ENCODE measurements at places on chromosomes 2 and 18.

DNA sequence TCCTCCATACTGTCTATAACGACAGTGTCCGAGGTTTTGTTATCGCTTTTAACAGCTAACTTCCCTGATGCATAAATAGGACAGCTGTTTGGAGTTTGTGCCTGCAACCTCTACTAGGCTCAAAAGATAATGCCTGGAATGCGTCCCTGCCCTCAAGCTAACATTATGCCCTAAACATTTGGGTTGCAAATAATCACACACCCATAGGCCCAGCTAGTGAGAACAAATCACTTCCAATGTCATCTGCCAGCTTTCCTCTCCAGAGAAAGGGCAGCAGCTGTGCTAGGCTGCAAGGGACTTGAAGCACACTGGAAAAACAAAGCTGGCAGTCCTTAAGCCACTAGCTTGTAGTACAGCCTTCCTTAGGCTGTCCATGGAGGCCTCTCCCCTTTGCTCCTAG lies 201.8 kb upstream of the LYPD1 start:
- DNase-seq, result no peak

- DNase-seq, result no peak
These were observed 52.3 kb downstream of the CD226 start for GRCh38 chr18:69895066-69896047.

- no peak for DNase-seq
These were observed 39.3 kb downstream of the PELI1 start for GRCh38 chr2:64104933-64105332.

GRCh38 chr2:65199891-65200290 lies 27.7 kb upstream of the ACTR2 start:
- no peak for DNase-seq

DNA sequence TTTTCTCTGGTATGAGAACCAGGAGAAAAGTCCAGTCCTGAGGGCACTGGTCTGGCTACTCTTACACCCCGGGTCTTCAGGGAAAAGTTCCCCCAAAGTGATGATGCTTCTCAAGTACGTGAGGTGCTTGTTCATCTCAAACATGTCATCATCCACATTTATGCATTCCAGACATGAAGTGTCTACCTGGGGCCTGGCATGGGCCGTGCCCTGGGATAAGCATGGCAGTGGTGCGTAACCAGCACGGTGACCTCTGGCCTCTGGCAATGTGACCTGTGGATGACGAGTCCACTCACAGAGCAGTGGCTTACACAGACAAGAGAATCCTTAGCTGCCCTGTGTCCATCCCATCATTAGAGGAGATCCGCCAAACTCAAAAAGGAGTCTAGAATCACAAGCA lies 74.8 kb upstream of the LGALSL start:
- DNase-seq, result no peak

- DNase-seq, result no peak
These were observed 114.1 kb downstream of the ZNF516 start for GRCh38 chr18:76380791-76381405.

DNA sequence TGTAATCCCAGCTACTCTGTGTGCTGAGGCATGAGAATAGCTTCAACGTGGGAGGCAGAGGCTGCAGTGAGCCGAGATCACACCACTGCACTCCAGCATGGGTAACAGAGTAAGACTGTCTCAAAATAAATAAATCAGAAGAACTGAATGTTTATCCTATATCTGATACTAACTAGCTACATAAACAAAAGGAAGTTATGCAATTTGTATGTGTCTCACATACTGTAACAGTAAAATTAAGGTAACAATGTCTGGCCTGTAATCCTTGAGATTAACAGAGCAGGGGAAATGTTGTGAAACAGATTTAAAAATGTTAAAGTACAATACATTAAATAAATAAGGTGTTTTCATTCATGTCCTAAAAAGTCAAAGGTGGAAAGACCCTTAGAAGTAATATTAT lies 150.8 kb downstream of the MEMO1 start:
- no peak for DNase-seq

- no peak for DNase-seq
These were observed 60.6 kb downstream of the RNF144A start for GRCh38 chr2:6977786-6978185.

- no peak for DNase-seq
These were observed 12.1 kb upstream of the ERCC3 start for GRCh38 chr2:127305990-127306585.

DNA sequence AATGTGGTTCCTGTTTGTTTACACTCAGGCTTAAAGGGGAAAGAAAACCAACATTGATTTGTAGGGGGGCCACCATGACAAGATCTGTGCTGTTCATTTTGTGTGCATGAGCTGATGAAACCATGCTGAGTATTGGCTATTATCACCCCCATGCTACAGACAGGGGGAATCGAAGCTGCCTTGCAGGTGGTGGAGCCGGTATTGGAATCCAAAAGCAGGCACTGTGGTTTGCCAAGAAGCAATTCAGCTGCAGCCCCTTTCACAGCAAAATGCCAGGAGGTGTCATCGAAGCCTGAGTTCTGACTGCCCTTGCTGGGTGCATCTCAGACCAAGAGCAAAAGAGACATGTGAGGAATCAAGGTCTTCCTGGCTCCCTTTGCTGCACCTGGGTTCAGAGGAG lies 221.9 kb downstream of the UXS1 start:
- DNase-seq, result no peak

DNA sequence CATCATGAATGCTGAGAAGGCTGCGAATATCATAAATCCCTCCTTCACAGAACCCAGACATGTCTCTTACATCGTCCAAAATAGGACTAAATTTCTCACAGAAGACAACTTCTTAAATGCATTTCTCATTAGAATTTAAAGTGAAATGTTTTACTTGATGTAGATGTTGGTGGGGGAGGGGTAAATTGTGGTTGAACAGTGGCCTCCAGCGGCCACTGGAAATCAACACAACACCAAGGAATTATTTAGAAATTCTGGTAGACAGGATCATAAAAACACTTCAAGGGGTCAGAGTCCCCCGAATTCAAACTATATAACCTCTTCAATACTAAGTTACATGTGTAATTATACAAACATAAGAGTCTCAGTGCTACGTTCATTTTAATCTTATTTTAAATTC lies 135.9 kb downstream of the ABCA12 start:
- DNase-seq, result no peak

- no peak for DNase-seq
These were observed 38.1 kb upstream of the MMADHC start for GRCh38 chr2:149625671-149626070.

GRCh38 chr2:193695367-193695766 lies 1500.6 kb upstream of the TMEFF2 start:
- no peak for DNase-seq

GRCh38 chr2:88265352-88266303 lies 95.5 kb downstream of the THNSL2 start:
- DNase-seq, result no peak

GRCh38 chr18:70289351-70290312 lies 787 bp downstream of the SOCS6 start:
- DNase-seq, result no peak

GRCh38 chr18:61833387-61833786 lies 59.4 kb downstream of the RNF152 start:
- DNase-seq, result no peak

DNA sequence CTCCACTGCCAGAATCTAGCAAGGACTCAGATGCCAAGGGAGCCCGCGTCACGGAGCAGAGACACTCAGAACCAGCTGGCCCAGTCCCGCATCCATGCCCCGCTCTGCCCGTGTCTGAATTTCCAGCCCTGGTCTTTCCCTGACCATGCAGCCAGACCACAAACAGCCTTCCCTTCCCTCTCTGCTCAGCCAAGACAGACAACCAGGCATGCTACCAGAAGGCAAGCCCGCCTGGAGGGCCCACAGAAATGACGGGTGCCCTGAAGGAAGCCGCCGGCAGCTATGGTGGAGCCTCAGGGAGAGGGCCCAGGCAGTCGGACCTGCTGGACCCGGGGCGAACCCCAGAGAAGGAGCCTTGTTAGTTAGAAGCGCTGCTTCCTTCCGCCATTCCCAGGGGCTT lies 45.1 kb upstream of the MAL start:
- no peak for DNase-seq

DNA sequence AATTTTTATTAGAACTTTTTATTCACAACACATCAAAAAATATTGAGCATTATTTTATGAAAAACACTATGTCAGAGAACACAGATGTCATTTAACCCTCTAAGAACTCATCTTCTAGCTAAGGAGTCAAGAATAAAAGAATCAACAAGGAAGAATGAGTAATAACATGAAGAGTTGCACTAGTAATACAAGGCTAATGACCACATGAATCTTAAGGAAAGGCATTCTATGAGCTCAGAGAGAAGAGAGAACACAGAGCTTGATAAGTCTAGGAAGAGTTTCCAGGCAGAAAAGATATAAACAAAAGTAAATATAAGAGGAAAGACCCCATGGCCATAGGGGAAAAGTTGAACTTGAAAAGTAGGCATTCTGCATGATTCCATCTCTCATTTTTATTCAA lies 166.5 kb downstream of the MAIP1 start:
- no peak for DNase-seq

DNA sequence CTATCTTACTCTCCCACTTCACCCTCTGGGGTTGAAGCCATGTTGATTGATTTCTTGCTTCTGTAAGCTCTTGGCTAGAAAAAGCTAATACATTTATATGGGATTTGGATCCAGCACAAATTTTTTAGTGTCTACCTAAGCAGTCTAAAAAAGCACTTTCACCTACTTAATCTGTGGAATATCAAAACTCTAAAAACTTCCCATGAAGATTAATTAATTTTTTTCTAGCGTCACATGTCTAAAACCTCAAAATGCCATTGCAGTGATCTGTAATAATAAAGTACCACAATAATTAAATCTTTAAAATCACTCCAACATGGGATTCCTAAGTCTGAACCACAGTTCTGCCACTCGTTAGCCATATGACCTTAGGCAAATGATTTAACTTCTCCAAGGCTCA lies 180.1 kb downstream of the EN1 start:
- no peak for DNase-seq

DNA sequence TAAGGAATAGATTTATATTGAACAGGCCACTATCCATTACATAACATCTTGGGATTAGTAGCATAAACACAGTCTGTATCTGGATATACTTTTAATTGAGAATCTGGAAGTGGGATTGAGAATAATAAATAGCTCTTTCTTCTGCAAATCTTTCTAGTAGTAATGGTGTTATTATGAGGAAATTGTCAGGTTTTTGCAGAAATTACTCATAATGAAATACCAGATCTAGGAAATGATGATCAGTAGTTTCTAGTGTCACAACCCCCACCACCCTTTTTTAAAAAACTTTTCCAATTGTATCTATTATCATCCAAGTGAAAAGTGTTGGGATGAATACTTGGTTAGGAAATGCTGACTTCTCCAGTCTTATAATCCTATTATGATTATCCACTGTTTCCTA lies 18.7 kb downstream of the NBEAL1 start:
- no peak for DNase-seq
